ENCODE measurements at places on chromosomes 7 and 10.

GRCh38 chr10:106438386-106438785, 726.1 kb downstream of the SORCS1 start:
- no peak for DNase-seq

DNA sequence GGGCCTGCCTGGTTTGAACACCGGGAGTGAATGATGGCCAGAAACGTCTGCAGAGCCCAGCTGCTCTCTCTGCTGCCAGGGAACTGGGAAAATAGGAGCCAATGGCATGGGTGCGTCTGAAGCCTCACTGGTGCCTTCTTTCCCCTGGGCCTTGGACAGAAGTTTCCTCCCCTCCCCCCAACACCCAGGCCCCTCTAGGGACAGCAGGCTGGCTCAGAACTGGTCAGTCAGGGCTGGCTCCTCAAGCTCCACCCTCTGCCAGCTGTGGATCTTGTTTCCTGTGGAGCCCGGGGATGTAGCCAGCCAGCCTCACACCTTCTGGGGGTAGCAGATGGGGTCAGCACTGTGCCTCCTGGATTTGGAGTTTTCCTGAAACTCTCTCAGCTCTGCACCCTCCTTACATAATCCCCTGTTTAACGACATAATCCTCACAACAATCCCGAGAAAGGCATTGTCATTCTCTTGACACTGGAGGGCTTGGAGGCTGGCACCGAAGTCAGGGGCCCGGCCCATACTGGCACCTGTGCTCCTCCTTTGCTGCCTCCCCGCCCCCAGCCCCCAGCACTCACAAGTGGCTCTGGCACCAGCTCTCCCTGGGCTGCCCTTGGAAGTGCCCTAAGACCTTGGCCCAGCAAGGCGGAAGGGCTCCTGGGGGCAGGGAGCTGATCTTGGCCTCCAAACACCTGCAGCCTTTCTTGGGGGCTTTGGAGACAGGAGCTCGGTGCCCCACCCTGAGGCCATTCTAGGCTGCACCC, 5.7 kb downstream of the LDB3 start:
- no peak for DNase-seq

DNA sequence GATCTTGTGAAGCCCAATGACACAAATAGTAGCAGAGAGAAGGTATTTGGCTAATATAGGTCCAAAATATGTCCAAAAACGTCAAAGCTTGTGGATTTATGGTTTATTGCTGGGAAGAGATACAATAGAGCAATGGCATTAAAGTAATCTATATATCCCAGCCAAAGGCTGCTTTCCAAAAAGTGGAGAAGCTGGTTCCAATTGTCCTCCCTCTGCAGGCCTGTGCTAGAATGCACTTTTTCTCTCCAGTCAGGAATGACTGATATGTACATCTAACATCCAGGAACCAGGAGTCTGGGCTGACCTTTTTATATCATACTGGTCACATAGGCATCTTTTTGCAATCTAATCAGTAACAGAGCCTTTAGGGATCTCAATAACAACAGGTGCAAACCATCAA, 167.1 kb upstream of the FAM3C start:
- no peak for DNase-seq

DNA sequence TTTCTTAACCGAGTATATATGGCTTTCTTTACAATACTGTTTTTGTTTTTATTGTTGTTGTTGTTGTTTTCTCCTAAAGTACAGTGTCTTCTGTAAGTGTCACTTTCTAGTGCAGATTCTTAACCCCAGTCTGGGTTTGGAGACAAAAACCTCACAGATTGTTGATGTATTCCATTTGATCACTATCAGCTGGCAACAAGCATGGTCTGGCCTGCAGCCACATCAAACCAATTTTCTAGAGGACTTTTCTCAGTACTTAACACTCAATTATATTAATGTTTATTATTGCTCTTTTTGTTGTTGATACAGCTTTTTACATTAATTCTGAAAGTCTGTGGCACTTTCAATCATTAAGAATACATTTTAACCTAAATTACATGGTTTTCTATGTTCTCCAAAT, 17.1 kb downstream of the LRRN3 start:
- no peak for DNase-seq

DNA sequence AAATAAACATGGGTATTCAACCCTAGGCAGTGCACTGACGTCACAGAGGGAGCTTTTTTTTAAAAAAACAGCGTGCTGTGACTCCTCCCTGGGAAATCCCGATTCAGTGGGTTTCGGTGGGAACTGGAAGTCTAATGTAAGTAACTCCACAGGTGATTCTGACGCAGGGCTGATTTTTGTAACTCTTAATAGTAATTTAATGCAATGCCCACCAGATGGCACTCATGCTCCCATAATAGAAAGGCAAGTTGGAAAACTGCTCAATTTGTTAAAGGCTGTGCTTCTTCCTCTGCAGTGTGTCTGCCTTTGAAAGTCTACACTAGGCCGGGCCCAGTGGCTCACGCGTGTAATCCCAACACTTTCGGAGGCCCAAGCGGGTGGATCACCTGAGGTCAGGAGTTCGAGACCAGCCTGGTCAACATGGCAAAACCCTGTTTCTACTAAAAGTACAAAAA, 10.9 kb upstream of the RSU1 start:
- DNase-seq = peak; percentile 65

- no peak for DNase-seq
Observed at GRCh38 chr7:4052130-4052529, 630.0 kb upstream of the FOXK1 start.

DNA sequence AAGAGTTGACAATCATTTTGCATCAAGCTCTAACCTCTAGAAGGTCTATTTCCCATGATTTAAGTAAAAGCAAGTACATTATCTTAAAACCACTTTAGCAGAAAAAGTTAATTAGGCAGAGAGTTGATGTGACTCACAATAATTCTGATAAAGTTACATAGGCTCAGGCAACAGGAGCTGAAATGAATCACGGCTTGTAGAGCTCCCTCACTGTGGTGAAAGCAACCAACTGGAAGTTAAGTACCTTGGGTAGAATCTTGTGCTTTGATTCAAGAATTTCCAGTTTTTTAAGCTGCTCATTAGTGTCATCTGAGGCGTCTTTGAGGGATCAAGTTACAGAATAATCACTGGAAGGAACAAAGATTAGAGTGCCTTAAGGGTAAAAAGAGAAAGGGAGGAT, 68.9 kb upstream of the NFE2L3 start:
- no peak for DNase-seq

GRCh38 chr7:113279256-113279655, 160.9 kb upstream of the SMIM30 start:
- no peak for DNase-seq

DNA sequence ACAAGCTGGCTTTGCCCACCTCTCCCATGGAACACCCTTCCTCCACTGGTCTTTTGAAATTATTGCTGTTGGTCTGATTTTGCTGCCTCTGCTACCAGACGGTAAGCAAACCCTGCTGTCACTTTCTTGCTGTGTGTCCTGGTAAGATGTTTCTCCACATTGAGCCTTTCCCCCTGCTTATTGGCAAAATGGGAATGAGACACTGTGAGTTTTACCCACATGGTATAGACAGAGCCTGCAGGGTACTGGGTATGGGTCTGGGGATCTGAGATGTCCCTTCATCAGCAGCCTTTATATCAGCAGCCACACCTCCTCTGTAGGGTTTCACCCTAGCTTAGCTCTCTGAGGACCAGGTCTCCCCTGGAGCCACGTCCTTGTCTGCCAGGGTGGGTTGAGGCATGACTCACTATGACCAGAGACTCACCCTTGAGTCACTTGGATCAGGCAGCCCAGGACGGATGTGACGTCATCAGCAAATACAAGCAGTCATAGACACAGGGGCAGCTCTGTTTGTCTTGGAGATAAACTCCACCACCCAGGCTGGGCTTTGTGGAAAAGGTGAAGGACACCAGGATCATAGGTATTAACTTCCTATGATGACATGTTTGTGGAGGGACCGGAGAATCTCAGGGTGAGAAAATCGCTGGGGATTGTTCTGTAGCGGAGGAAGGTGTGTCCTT, 17.9 kb upstream of the BAIAP2L1 start:
- no peak for DNase-seq

GRCh38 chr7:78071491-78072200, 273.1 kb downstream of the PHTF2 start:
- no peak for DNase-seq

DNA sequence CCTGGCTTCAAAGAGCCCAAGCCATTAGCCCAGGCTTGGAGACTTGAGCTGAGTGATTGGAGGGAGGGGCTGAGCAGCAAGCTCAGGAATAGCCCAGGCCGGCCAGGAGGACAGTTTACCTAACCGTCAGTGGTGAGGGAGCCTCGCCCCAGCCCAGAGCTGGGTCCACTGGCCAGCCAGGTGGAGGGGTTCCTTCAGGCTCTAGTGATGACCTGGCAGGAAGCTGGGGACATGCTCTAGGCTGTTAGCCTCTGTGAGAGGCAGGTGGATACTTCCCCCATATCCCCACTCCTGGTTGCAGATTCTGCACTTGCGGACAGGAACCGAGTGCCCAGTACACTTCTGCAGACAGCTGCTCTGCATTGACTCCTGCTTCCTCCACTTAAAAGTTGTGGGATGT, 61.2 kb upstream of the ANTXRL start:
- no peak for DNase-seq

GRCh38 chr7:157930926-157931466, 594.2 kb downstream of the DNAJB6 start:
- no peak for DNase-seq

DNA sequence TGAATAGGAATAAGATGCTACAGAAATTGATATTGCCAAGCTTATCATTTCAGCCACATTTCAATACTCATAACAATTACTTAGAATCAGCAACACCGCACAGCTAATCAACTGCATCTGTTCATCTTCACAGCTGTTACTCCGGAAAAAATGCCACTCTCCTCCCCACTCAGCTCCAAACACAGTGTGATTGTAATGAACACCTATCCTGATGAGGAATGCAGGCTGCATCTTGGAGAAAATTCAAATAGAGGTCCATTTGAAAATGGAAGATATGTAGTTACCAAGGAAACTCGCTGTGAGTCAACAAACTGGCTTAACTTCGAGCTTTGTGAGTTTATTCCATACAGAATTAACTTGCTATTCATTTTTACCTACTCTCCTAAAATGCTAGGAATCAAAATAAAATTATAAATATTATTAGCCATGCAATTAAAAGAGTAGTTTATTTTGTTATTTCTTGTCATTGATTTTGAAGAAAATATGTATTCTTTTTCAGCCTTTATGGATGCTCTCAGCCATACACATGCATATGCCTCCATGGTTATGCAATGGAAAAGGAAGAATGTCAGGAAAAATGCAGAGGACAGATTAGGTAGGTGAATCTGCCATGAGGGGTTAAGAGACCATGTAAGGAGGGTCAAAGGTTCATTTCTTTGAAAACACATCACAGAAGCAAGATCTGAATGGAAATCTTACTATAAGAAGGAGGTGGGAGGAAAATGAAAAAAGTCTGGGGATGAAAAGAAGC, 267.2 kb downstream of the POM121L12 start:
- DNase-seq = no peak

GRCh38 chr10:112507046-112507445, 60.0 kb downstream of the VTI1A start:
- no peak for DNase-seq

- DNase-seq = peak; percentile 84
Observed at GRCh38 chr7:101538596-101539459, 90.3 kb downstream of the MYL10 start.

DNA sequence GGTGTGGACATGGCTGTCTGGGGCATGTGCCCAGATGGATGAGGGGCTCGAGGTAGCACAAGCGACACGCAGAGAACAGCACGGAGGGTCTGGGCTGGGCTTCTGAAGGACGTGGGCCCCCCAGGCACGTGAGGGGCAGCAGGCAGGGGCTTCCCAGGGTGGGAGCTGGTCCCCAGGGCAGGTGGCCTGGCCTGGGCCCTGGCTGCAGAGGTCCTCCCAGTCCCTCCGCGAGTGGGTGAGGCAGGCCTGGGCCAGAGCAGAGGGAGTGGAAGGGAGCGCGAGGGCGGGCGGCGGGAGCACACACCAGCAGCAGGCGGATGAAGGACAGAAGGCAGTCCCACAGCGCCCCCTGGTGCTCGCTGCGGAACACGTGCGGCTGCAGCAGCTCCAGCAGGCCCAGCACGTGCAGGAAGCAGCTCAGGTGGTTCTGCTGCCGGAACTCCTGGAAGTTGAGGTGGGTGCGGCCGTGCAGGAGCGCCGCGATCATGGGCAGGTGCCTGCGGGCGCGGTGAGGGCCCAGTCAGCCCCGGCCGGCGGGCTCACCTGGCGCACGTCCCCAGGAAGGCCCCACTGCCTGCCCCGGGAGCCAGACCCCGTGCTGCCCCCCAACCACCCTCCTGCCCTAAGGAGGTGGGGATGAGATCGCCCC, 14.7 kb upstream of the MICALL2 start:
- DNase-seq = peak; percentile 95

- DNase-seq = no peak
Observed at GRCh38 chr10:23047201-23048050, 48.0 kb upstream of the MSRB2 start.

DNA sequence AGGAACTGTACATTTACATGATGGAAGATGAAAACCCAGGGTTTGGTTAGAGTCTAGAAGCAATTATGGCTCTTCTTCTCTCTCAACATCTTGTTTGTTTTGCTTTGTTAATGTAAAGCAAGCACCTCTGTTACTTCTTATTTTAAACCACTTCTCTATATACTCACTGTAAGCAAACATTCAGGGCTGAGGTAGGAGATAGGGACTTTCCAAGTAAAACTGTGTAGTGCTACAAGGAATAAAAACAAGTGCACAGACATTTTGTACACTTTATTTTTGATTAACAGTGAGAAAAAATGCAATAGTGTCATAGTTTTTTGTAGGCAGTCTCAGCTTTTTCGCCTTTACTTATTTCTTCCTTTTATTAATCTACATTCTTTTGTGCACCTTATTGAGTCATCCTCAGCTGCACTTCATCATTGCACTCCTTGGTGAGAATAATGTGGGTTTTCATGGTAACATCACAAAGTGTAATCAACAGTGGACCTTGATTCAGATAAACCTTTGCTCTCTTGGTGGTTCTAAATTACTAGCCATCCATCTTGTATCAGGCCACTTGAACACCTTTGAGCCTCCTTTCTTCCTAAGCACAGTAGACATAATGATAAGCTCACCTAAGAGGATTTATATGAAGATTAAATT, 52.9 kb downstream of the ELMO1 start:
- DNase-seq = no peak

DNA sequence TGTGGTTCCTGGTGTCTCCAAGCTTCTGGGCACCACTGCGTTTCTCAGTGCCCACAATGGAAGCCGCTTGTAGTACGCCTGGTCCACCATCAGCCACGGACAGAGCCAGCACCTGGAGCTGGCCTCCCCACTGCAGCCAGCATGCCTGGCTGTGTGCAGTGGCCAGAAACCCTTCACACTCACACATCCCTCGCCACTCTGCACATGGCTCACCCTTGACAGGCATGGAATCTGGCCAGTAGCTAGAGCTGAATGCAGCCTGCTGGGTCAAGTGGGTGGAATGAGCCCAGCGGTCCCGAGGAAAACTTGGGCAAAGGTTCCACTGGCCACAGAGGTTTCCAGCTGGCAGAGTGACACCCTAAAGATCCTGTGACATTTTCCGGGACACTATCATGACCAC, 146.0 kb upstream of the ADO start:
- DNase-seq = no peak

DNA sequence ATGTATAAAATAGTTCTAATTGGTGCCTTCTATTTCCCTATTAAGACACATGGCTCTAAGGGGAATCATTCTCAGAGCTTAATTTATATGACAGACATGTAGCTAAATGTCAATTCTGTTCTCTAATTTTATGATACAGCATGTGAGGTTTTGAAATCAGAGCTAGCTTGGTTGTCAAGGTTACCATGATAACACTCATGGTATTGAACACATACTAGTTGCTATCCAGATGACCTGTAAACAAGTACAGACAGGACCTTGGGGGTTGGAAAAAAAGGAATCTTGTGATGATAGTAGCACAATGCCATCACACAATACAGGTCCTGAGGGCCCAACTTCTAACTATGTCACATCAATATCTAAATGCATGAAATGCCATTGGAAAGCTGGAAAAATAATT, 49.2 kb downstream of the RHOBTB1 start:
- no peak for DNase-seq
